ENCODE measurements at places on chromosomes 12 and 14. TPM values are rescaled to one million over a fixed set of nuclear protein-coding genes. Genes with fewer than 3 reads are reported as not detected.

ITGA7 gene
- 1.1 TPM for total RNA-seq

DNAH10 gene
- total RNA-seq, result 1.3 TPM

HCAR3 gene
- under 0.01 TPM for total RNA-seq

HOXC6 gene
- total RNA-seq, result not detected

CPNE8 gene
- total RNA-seq, result 7.3 TPM

MYF6 gene
- not detected for total RNA-seq

SIX4 gene
- under 0.01 TPM for total RNA-seq

TAS2R50 gene
- total RNA-seq, result 2.7 TPM

BCAT1 gene
- total RNA-seq, result 52.2 TPM

KRT82 gene
- total RNA-seq, result not detected

PTPRB gene
- total RNA-seq, result under 0.01 TPM
